ENCODE measurements at places on chromosomes 4 and X.

- DNase-seq, result no peak
Observed at GRCh38 chr4:162497564-162498167, 333.9 kb upstream of the FSTL5 start.

DNA sequence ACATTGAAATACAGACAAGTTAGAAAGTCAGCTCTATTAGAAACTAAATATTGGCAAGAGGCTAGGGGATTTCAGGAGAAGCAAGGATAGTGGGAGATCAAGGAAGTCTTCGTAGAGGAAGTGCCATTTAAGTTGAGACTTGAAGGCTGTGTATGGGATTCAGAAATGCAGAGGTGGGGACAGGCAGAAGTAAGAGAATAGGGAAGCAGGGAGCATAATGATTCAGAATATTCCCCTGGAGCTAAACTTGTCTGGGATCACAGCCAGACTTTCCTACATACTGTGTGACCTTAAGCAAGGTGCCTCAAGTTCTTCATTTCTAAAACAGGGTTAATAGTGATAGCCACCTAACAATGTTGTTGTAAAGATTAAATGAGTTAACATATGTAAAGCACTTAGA is 108.8 kb downstream of the DDIT4L start:
- DNase-seq, result no peak

DNA sequence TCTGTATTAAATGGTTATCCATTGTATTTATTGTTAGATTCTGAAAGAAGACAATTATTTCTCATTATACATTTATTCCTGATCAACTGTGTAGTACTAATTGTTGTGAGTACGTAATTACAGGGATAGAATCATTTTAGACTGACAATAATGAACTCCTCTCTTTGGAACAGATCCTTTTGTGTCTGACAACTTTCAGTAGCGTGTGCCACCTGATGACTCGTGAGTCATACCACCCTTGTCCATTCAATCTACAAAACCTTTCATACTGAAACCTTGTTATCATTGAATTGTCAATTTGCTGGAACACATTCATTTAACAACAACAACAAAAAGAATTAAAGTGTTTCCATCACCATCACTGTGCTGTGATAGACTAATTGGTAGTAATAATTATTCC is 602.7 kb upstream of the PCDH7 start:
- DNase-seq, result no peak

DNA sequence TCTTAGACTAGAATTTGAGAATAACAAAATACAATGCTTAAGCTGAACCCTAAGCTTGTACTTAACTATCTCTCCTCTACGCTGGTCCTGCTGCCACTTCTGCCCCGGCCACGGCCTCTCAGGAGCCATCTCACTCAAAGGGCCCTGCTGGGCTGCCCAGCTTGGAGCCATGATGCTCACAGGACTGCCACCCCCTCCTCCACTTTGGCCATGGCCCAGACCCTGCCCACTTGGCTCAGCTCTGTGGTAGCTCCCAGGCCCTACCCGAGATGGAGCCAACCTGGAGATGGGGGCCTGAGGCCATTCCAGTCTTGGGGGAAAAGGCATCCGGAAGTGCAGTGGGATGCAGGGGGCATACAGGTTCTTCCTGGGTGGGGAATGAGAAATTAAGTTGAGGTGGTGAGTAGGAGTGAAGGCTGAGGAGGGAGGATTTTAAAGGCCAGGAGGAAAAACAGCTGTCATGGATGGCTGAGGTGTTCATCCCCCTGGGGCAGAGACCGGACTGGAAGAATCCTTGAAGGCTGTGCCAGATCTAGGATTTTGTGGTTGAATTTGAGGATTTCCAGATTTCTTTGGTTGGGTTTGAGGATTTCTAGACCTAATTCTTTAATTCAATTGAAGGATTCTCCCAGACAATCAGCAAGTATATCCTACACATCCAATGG is 824 bp downstream of the SASH3 start:
- DNase-seq, result no peak

DNA sequence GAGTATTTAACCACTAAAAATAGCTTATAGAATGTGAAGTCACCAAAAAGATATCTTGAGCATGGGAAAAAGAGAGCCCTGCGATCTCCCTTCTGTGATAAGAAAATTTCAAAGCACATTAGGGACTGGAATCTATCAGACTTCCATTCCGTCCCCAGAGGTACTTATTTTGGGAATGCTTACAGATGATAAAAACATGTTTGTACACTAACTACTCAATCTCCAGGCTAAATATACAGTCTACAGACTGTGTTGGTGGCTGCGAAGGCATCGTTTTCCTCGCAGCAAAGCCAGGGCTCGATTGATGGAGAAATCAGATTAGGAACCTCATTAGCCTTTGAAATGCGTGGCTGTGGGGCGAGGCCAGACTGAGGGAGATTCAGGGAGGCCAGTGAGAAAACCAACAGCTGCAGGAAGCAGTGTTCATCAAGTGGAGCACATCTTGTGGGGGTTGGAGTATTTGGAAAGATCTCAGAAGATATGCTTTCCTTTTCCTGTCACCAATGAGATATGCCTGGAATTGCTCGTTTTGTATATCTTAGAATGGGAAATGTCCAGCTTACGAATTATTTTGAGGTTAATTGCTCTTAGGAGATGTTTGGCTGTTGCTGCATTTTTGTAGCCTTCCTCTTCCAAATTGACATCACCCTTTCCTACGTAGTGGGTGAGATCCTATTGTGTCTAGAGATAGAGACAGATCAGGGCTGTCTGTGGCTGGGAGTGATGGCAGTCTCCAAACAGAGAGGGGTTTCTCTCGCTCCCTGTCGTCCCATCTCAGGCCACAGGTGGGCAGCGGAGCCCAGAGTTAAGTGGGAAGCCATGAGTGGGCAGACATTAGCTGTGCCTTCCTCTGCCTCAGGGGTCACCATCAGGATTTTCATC is 224.9 kb upstream of the FAT1 start:
- DNase-seq, result no peak

GRCh38 chrX:151981129-151981528 is 6.7 kb upstream of the GABRE start:
- no peak for DNase-seq
